ENCODE measurements at places on chromosomes 11 and 22. TPM values are rescaled to one million over a fixed set of nuclear protein-coding genes. Genes with fewer than 3 reads are reported as not detected.

The IFITM10 gene
- not detected for total RNA-seq

GRCh38 chr11:121337078-121337477 is 44.5 kb downstream of the SC5D start:
- no peak for DNase-seq
- H3K36me3 ChIP-seq: no peaks in the 10 kb centered on the region
- H3K27ac ChIP-seq: peak overlapping the region; percentile 73
- H3K4me1 ChIP-seq: peaks cover 68% of the 10 kb centered on the region
- no peak overlapping the region for H3K4me3 ChIP-seq

GRCh38 chr22:41110968-41111367 is 18.6 kb downstream of the EP300 start:
- no peaks in the 10 kb centered on the region for H3K27me3 ChIP-seq
- peaks cover 4% of the 10 kb centered on the region for H3K4me1 ChIP-seq
- H3K4me3 ChIP-seq: no peak overlapping the region
- H3K27ac ChIP-seq: no peak overlapping the region

DNA sequence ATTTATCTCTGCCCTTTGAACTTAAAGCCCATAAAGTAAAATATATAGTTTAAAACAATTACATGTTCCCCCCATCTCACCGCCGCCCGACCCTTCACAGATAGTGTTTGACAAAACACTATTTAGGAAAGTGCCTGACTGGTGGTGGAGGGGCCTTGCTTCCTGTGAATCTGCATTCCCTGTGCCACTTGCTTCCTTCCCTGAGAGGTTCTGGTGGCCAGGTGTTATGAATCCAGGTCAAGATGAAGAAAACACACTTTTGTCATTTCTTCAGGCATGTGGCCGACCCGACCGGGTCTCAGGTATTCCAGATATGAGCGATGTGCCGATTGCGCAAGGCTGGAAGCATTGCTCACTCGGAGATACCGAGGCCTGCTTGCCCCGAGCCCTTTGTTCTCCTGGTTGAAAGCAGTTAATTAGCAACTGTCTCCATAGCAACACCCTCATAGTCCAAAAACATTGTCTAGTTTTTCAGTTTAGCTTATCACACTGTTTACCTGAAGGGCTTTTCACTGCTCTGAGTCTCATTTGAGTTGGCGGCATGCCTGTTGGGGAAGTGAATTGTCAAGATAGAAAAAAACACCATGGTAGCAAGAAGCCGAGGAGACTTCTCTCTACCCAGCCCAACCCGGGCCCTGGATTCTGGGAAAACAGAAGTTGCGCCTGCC is 128.3 kb downstream of the TEAD1 start:
- H3K27ac ChIP-seq: no peak overlapping the region
- H3K36me3 ChIP-seq: no peaks in the 10 kb centered on the region
- no peaks in the 10 kb centered on the region for H3K4me1 ChIP-seq
- no peak for DNase-seq

Measured in GM12878 (cell line).